CD4-positive, alpha-beta T cell treated with Interferon alpha-2 for 1 hour (primary cell): ENCODE measurements at places on chromosomes 16 and 17.

DNA sequence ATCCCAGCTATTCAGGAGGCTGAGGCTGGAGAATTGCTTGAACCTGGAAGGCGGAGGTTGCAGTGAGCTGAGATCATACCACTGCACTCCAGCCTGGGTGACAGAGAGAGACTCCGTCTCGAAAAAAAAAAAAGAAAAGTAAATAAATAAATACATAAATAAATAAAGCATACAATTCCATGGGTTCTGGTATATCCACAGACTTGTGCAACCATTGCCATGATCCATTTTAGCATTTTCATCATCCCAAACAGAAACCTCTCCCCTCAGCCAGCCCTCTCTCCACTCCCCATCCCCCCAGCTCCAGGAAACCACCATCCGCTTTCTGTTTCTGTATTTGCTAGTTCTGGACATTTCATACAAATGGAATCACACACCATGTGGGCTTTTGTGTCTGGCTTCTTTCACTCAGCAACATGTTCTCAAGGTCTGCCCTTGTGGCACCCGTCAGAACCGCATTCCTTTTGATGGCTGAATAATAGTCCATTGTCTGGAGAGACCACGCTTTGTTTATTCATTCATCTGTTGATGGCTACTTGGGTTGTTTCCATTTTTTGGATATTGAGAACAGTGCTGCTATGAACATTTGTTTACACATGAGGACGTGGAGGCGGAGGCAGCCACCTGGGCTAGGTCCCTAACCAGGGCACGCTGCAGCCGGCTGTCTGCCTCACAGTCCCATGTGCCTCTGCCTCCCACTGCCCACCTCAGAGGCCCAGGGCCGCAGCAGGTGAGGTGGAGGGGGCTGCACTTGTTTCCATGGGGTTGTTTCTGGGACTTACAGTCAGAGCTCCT is 76.2 kb downstream of the NT5M start:
- DNase-seq, result no peak

DNA sequence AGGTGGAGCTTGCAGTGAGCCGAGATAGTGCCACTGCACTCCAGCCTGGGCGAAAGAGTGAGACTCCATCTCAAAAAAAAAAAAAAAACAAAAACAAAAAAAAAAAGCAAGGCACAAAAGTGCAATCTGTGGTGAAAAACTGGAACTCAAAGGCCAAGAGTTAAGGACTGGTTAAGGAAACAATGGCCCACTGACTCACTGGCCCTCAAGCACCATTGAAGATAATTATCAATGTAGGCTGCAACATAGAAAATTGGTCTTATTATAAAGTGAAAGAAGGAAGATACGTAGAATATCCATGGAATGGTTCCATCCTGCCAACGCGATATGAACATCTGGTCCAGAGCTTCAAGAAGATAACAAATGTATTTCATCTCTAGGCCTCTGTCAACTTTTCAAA is 444.2 kb downstream of the SOX9 start:
- DNase-seq, result no peak

- DNase-seq, result no peak
These were observed 49.8 kb upstream of the ZCCHC14 start for GRCh38 chr16:87542531-87543102.

GRCh38 chr17:81995463-81996231 is 18.2 kb downstream of the ASPSCR1 start:
- DNase-seq, result no peak

DNA sequence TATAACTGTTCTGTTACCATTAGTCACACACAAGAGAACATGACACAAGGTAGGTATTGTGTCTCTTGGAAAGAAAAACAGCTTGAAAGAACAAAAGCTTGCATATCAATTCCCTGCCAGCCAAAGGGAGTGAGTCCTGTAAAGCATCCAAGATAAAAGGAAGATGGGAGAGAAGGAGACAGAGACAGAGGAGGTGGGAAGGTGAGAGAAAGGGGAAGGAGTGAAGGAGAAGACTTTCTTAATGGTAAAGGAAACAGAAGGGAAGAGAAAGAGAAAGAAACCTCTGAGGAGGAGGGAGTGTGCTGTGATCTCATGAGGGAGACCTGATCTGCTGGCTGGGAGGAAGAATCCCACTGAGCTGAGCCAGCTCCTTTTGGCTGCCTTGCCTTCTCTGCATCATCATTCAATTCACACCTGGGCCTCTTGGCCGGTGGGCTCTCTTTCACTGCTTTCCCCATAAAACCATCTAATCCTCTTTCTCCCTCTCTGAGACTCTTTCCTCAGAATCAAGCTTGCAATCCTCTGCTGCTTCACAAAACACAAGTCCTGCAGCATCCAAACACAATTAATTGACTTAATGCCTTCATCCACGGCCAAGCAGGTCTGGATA is 271.6 kb downstream of the ABCC12 start:
- DNase-seq, result no peak

DNA sequence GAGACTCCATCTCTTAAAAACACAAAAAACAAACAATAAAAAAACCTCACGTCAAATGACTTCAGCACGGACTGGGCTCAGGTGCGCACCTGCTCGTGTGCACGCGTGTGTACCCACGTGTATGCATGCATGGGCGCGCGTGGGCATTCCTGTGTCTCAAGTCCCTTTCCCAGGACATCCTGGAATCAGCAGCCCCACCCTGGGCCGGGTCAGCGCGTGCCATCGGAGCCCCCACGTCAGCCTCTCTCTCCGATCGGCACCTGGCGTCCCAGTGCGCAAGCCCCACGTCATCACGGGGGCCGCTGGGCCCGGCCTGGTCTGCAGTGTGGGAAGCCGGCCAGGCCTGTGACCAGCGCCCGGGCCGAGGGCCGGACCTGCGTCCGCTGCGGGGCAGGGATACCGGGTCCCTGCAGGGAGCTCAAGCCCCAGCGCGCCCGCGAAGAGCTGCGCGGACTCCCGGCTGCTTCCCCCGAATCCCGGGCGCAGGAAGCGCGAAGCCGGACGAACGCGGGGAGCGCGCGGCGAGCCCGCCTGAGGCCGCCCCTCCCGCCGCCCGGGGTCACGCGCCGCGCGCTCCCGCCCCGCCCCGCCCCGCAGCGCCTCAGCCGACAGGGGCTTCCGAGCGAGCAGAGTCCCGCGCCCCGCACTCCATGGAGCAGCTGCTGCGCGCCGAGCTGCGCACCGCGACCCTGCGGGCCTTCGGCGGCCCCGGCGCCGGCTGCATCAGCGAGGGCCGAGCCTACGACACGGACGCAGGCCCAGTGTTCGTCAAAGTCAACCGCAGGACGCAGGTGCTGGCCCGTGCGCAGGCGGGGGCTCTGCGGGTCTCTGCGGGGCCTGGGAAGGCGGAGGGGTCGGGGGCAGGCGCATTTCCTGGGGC is at the start of gene FN3K:
Gene FN3K (plus strand): TSS at position 629 of the 880 bp plus-strand sequence. CDS start 22 bp downstream, at position 651.
- DNase-seq, result no peak

- no peak for DNase-seq
These were observed 4.5 kb upstream of the MEIOB start for GRCh38 chr16:1876468-1876867.

DNA sequence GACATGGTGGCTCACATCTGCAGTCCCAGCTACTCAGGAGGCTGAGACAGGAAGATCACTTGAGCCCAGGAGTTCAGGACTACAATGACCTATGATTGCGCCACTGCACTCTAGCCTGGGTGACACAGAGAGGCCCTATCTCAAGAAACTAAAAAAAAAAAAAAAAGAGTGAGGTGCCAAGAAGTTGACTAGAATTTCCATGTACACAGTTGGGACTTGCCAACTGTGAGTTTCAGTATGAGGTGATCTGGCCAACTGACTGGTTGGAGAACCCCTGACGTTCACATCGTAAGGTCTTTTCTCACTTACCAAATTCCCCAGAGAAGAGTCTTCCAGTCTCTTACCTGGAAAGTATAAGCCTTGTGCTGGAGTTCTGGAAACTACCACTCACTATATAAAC is 3.1 kb upstream of the MED11 start:
- no peak for DNase-seq

DNA sequence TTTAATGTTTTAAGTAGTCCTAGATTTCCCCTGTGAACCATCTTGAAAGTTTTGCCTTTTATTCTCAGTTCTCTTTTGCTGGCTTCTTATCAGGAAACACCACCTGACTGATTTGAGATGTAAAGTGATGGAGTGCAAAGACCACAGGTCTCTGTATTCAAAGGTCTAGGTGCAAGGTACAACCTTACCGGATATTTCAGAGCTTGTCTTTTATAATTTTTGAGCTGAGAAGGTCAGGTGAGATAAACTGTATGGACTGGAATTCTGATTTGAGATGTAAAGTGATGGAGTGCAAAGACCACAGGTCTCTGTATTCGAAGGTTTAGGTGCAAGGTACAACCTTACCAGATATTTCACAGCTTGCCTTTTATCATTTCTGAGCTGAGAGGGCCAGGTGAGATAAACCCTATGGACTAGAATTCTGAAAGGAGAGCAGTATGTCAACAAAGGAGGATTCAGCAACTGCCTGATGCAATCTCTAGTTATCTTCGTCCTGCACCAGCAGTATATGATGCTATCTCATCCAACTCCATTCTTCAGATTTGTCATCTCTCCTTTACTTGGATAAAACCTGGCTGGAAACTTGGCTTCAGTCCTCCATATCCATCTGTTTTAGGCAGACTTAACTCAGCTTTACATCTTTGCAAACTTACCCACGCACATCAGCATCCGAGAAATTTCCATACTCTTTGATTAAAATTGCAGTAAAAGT is 64.3 kb downstream of the CENPV start:
- DNase-seq, result no peak

DNA sequence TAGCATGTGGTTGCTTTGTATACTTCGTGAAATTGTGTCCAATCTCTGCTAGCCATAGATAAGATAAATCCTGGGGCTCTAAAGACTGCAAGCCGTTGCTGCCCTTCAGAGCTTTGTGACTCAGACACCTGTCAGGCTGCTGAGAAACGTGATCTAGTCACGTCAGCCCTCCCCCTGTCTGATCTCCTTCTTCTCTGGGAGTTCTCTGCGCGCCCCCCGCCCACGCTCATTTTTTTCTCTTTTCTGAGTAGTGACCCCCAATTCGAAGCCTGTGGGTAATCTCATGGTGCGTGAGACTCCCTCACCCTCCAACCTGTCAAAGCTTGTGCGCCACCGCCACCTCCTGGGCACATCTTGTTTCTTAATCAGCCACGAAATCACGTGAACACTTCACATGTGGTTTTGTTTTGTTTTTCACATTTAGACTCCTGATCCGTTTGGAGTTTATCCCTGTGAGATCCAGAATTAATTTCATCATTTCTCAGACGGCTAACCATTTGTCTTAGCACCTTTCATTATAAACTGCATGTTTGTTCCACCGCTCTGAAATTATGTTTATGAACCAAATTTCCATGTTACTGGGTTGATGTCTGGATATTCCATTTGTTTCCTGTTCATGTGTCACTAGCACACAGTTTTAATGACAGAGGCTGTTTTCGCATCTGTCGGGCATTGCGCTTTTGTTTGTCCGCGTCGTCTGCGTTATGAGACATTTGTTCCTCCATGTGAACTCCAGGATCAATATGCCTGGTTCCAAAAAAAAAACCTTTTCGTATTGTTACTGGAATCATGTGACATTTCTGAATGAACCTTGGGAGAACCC is 977 bp upstream of the ZNF778 start:
- peak; percentile 85 for DNase-seq

- peak; percentile 82 for DNase-seq
These were observed 10.6 kb upstream of the TERF2 start for GRCh38 chr16:69396187-69397061.

GRCh38 chr17:42525221-42525620 is 10.8 kb upstream of the NAGLU start:
- no peak for DNase-seq

GRCh38 chr17:7219229-7219811 is 316 bp downstream of the DLG4 start:
- no peak for DNase-seq

GRCh38 chr17:59357219-59357697 is 25.8 kb downstream of the YPEL2 start:
- no peak for DNase-seq

- DNase-seq, result no peak
These were observed 2.5 kb downstream of the ADAD2 start for GRCh38 chr16:84193480-84193879.

DNA sequence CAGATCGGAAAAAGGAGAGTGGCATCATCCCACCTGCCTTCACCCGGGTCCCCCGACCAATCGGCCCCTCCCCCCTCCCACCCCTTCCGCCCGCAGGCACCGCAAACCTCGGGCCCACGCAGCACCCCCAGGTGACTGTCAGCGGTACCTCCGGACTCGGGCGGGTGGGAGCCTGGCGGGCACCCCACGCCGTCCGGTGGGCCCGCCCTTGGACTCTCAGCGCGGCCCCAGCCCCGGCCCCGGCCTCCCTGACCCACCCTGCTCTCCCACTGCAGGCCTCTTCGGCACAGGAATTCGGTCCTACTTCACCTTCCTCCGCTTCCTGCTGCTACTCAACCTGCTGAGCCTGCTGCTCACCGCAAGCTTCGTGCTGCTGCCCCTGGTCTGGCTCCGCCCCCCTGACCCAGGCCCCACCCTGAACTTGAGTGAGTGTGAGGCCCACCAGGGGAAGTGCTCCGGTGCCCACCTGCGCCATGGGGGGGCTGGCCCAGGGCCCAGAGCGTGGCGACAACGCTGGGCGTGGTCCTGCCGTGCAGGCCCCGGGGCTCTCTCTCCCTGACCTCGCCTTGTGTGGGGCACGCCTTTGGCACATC is 1.6 kb downstream of the TMC8 start:
- DNase-seq, result peak; percentile 86

DNA sequence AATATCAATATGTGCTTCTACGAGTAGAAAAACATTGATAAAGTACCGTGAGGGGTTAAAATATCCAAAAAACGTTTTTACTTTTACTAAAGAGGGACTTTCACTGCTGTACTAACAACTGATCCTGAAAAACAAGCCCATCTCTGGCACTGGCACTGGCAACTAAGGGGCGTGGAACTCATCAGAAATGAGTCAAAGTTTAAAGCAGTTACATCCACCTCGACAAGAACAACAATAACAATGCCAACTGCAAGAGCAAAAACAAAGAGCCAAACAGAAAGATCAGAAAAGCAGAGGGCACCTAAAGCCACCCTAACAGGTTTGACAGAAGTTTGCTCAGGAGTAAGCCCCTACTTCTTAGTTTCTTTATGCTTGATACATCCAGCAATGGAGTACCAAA is 13.1 kb downstream of the MBTPS1 start:
- DNase-seq, result no peak

- DNase-seq, result no peak
These were observed 14.2 kb upstream of the CDH5 start for GRCh38 chr16:66352304-66352703.

DNA sequence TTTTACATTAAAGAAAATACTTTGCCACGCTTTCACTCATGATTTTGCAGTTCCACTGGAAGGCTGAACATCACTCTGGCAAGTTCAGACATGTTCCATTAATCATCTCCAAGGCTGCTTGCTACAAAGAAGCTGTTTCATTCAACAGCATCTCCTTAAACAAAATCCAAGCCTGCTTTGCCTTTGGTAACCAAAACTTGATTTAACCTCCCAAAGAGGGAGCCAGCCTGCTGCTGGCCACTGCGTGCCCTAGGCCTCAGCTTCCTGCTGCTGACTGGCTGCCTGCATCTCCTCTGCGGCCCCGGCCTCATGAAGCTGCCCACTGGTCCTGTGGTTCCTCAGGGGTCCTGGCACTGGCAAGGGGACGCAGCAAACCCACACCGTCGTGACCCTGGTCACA is 31.8 kb downstream of the ANKRD11 start:
- DNase-seq, result no peak
